ENCODE measurements at places on chromosomes 2 and 18.

DNA sequence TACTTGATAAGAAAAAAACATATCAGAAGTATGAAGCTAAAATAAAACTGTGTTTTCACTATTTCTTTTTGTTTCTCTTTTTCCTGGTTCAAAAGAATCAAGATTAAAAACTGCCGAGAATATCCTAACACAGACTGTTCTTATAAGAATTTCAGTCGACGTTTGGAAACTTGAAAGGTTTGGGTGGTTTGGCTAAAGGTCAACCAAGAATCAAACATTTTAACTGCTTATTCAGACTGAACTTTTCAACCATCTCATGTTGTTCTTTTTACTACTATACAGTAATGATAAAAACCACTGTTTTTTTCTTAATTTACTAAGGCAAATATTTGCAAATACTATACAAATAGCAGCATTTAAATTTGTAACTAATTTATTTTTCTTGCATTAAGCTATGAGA lies 308.5 kb upstream of the TFPI start:
- no peak for DNase-seq

DNA sequence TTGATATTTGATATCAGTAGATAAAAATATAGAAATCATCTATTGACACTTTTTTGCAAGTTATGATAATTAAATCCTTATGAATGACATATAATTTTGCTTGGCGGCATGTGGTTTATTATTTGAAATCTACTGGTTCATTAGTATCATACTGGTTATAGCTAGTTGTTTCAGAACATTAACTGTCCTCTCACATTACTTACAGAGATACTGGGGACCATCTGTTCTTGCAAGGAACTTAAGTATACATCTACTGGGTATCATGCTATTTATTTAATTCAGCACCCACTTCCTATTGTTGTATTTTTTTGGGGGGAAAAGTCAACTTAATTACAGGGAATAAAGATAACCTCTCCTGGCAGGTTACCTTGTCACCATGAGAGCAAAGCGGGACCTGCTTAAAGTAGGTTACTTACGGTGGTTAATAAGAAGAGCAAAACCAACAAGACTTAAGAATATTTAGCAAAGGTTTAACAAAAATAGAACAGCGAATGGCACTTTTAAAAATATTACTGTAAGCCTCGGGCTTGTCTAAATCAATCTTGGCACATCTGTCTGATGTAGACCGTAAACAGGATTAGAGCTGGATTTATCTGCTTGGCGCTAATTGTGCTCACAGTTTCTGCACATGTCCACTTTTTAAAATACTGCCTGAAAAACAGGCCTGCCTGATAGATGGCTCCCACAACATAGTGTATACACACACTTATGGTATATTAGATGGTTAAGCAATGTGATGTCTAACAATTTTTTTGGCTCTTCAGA lies 41.8 kb downstream of the CERKL start:
- no peak for DNase-seq

DNA sequence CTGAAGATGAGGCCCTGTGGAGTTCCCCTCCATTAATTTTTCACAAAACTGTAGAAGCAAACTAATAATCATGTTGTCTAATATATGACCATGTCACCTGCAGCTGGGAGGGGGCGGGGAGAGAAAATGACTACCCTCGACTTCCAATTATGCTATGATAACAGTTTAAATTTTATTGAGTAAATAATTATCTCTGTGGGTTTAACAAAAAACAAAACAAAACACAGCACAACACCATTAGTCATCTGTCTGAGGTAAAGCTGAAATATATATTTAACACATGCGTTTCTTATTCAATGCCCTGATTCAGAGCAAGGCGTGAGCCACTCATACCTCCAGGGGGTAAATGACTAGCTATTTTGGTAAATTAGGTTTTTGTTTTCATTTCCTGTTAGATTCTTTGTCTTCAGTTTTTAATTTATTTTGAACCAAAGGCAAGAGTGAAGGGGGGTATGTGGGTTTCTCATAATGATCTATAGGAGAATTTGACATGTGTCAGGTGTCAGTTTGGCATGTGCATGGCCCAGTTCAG lies 77.4 kb upstream of the ZCCHC2 start:
- no peak for DNase-seq

DNA sequence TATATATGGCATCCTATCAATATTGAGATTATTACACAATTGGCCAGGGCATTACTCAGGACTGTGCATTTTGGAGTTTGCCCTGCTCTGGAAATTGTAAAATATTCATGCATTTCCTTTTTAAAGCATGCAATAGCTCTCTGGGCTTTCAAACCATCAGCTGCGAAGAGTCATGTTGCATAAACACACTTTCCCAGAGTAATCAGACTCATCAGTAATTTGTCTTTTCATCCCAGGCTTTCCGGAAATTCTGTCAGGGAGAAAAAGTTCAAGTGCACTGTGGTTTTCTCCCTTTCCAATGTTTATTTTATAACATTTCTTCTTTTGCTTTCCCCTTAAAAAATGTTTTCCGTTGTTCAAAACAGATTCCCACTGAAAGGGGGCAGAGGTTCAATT lies 38.9 kb upstream of the FHL2 start:
- peak; percentile 75 for DNase-seq

DNA sequence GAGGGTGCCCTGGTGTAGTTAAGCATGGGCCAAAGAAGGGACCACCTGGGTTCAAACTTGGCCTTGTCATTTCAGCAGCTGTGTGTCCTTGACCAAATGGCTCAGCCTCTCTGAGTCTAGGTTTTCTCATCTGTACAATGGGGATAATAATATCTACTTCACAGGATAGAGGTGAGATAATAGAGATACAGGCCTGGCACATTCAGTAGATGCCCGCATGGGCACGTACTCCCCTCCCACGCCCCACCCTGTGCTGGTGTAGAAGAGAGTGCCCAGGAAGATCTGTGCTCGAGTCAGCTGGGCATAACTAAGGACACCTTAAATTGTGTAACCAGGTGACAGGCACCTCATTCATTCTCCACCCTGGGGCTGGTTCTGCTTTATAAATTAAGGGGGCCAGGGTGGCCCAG lies 8.4 kb upstream of the TMEM185B start:
- DNase-seq: no peak

DNA sequence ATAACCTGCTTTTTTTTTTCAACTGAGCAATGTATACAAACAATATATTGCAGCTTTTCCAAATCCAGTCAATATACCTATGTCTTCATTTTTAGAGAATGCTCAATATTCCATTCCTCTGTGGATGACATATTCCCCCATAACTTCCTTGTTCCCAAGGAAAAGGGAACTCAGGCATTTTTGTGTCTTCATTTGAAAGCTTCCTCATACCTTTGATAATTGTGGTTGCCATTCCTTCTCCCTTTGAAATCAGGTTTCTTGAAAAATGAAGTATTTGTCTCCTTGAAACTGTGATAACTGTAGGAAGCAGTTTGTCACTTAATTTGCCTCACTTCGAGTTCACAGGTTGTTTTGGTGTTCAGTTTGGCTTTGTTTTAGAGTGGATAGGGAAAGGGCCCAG lies 13.5 kb downstream of the ELAC1 start:
- no peak for DNase-seq

- no peak for DNase-seq
Observed at GRCh38 chr2:48107326-48107925, 201.1 kb upstream of the FBXO11 start.

- DNase-seq: peak; percentile 16
Observed at GRCh38 chr18:52409727-52410126, 69.7 kb downstream of the DCC start.

GRCh38 chr2:217061916-217062505 lies 202.1 kb upstream of the TNP1 start:
- DNase-seq: no peak

DNA sequence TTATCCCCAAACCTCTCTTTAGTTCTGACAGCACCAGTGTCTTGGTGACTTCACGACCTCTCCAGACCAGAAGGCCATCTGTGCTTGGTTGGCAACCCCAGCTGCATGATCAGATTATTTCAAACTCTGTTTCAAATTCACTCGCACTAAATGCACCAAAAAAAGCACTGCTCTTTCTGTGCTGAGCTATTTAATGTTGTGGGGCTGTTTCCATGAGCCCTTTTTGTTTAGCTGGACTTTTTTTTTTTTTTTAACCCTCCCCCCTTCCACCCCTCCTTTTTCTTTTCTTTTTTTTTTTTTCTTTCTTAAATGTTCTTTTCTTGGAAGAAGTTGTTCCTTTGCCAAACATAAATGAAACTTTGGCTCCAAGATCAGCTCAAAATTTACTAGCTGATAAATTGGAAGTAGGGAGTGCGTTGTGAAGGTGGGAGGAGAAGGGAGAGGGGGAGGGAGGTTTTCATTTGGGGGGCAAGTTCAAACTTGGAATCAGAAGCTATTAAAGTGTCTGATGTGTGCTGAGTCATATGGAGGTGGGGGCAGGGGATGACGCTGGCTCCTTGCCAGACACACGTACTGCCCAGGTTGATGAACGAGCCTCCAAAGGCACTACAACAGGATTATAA lies 543.0 kb upstream of the TNP1 start:
- DNase-seq: no peak

- DNase-seq: peak; percentile 60
Observed at GRCh38 chr2:235171550-235172031, 219.8 kb downstream of the SH3BP4 start.

- no peak for DNase-seq
Observed at GRCh38 chr2:46943881-46944798, 28.5 kb upstream of the MCFD2 start.

DNA sequence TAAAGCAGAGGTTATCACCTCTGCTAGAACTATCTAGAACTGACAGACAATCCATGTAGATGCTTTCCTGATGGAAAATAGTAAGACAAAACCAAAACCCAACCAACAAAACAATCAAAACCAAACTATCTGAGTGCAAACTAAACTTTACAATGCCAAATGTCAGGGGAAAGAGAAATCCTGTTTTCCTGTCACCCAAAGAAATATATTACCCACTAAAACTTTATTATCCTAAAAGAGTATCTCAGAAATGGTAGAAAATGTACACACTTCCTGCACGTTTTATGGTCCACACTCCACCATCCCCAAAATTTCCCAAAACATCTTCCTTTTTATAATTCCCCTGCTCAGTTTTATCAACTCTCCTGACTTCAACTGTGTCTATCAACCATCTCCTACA lies 29.9 kb downstream of the SP3 start:
- DNase-seq: no peak

DNA sequence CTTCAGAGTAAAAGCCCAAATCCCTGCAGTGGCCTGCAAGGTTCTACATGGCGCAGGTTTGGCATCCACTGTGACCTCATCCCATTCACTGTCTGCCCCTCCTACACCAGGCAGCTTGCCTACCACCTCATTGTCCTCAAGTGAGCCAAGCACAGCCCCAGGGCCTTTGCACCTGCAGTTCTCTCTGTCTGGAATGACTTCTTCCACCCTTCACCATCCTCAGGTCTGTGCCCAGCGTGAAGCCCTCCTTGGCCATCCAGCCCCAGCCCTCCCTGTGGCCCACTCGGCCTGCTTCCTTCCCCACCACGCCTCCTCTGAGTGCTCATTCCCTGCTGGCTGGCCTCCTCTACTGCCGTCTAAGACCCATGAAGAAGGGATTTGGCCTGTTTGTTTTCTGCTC lies 32.6 kb upstream of the UBE2F start:
- DNase-seq: no peak

DNA sequence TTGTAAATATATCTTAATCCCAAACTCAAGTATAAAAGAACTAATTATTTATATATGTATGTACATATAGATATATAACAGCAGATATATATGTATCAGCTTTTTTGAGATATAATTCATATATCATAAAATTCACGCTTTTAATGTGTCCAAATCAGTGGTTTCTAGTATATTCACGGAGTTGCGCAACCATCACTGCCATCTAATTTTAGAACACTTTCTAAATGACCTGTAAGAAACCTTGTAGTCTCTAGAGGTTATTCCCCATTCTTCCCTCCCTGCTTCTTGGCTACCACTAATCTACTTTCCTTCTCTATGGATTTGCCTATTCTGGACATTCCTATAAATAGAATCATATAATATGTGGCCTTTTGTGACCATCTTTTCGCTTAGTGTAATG lies 163.5 kb upstream of the TCF4 start:
- no peak for DNase-seq

DNA sequence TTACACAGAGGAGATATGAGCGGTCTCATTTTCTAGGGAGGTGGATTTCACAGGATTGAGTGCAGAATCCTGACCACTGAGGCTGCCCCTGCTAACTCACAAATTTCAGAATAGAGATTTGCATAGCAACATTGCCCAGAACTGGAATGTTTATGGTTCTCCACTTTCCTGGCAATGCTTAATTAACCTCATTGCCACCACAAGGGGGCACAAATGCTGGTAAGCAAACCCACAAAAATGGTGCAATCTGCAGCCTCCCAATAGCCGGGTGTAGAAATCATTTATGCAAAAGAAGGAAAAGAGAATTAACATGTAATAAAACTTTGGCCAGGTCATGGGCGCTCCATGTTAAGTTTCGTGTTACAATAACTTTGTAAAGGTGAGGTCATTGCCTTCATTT lies 112.4 kb downstream of the CYRIA start:
- peak; percentile 2 for DNase-seq

- no peak for DNase-seq
Observed at GRCh38 chr2:74585406-74586185, 31.1 kb downstream of the DOK1 start.

DNA sequence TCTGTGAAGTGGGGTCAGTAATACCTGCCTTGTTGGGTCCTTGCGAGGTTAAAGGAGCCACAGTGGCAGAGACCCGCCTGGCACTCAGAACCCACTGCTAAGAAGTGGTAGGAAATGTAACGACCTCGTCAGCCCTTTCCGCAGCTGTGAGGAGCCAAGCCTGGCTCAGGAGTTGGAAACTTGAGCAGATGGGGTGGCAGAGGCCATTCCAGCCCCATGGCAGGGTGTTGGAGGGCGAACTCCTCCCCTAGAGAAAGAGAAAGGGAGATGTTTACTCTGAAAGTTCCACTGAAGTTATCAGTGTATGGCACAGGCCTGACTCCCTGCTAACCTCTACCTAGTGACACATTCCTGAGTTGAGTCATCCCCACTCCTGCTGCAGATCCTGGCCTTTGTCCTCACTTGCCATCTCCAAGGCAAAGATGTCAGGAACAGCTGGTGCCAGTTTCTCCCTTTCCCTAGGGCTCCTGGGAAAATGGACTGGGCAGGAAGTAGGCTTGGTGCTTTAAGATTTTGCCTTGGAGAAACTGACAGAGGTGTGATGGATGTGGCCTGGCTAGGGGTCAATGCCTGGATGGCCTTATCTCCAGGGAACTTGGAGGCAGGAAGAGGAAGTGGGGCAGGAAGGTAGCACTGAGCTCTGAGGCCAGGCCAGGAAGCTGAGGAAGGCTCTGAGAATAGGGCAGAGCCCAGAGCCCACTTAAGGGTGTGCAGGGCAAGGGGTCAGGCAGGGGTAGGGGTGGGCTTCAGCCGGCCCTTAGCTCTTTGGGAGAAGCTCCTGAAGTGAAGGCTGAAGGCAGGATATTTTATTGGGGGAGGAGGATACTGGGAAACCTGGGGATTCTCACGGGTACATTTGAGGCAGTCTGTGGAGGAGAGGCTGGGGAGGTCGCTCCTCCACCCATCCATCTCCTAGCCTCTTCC lies 888 bp downstream of the VAMP5 start:
- DNase-seq: peak; percentile 94

- no peak for DNase-seq
Observed at GRCh38 chr18:78754311-78755043, 225.1 kb upstream of the SALL3 start.

Data from large intestine (tissue), 12 donors.